ENCODE measurements at places on chromosomes 7 and 10.

- DNase-seq = no peak
Observed at GRCh38 chr10:84398696-84399095, 70.3 kb downstream of the CCSER2 start.

DNA sequence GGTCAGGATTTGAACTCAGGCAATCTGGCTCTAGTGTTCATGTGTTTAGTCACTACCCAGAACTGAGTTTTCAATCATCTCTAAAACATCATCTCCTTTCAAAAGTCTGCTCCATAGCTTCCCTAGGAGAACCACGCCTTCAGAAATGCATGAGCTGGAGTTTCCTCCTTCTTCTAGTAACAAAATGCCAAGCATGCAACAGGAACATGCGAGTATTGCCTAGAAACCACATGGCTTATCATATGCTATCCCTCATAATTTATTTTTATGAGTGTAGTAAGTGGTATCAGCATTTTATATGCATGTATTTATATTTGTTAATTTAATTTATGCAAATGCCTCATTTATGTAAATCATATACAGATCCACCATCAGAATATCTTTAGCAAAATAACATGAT is 170.9 kb downstream of the RAB11FIP2 start:
- no peak for DNase-seq

- DNase-seq = no peak
Observed at GRCh38 chr10:60737242-60737641, 41.0 kb upstream of the CDK1 start.

- DNase-seq = no peak
Observed at GRCh38 chr10:44946205-44946604, 13.4 kb upstream of the RASSF4 start.
